ENCODE measurements at places on chromosomes 16 and 17.

DNA sequence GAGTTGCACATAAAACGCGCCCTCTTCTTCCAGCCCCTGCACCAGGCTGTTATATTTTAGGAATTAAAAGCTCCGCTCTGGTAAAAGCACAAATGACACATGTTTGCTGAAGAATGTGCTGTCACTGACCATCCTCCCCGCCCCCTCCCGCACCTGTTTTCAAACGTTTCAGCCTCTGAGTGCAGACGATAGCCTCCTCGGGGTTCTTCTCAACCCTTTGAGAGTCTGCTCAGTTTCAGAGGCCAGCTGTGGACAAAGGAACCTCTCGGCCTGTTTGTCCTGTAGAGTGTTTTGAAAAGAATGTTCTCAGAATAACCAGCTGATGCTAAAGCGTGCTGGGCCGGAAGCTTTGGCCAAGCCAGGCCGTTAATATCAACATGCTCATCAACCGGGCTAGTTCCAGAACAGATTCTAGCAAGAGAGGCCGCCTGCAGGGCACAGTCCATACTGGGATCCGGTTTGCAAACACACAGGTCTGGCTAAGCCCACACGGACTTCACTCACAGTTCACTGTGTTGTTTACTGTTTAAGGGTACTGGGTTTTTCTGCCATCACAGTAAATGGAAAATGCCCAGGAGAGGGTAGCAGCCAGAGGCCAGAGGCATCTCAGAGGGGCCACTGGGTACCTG, 6.4 kb upstream of the CACNG4 start:
- no peak for DNase-seq

DNA sequence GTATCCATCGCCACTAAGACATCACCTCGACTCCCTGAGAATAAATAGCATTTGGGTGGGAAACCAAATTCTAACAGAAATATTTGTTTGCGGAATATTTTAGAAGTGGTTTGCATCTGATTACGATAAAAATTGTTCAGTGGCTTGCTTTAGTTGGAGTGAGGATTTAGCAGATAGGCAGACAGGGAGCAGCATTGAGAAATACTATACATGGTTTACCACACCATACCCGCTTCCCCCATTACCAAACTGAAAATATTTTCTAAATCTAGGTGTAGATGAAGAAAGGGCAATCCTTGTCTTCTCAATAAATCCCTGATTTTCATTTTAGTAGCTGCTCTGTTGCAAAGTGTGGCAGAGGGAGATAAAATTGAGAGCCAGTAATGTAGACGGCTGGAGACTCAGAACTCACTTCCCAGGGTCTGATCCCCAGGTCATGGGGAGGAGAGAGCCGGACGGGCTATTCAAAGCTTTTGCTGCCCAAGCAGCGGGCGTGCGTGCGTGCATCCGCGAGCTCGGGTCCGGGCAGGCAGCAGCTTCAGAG, 808 bp upstream of the BAHCC1 start:
- DNase-seq, result no peak

- no peak for DNase-seq
These were observed 153.8 kb downstream of the SOX9 start for GRCh38 chr17:72274614-72275013.

DNA sequence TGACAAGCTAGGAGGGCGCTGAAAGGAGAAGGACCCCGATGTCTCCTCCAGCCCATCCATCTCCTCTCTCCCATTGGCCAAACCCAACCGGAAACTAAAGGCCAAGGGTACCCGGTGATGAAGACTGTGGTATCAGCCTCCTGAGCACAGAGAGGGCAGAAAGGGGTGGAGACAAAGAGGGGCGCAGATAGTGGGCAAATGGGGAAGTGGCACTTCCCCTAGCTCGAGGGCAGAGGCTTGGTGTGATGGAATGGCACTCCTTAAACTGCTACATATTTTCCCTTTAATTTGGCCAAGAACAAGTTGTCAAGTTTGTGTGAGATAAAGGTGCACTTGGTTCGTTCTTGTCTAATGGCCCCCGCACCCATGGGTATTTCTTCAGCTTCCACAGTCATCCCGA, 27.8 kb downstream of the IL4R start:
- DNase-seq, result no peak

GRCh38 chr17:63478814-63479494, 2.1 kb downstream of the ACE start:
- peak; percentile 86 for DNase-seq

- DNase-seq, result no peak
These were observed 2.4 kb downstream of the ZNF267 start for GRCh38 chr16:31875928-31876547.

DNA sequence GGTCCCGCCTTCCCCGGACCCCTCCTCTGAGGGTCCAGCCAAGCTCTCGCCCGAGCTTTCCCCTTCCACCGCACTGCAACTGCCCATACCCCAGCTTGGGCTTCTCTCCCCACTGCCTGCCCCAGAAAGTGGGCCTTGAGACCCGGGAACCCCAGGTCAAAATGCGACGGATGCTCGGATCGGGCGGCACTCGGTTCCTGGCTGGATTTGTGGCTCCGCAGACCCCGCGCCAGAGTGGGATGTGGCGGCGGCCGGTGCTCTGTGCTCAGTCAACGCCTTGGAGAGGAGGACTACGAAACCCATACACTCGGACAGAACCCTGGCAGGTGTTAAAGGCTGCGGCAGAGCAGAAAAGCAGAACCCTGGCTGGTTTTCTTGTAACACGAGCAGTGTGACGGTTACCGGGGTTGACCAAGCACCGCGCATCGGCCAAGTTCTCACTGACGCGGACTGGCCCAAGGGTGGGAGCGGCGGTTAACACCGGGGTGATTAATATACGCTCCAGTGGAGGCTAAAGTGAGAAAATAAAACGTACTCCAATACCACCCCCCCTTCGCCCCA, 885 bp upstream of the SLFN13 start:
- peak; percentile 80 for DNase-seq

- DNase-seq, result no peak
These were observed 40.4 kb upstream of the HELZ start for GRCh38 chr17:67285360-67285759.

GRCh38 chr17:49576088-49576916, 631 bp downstream of the NXPH3 start:
- DNase-seq, result peak; percentile 89

DNA sequence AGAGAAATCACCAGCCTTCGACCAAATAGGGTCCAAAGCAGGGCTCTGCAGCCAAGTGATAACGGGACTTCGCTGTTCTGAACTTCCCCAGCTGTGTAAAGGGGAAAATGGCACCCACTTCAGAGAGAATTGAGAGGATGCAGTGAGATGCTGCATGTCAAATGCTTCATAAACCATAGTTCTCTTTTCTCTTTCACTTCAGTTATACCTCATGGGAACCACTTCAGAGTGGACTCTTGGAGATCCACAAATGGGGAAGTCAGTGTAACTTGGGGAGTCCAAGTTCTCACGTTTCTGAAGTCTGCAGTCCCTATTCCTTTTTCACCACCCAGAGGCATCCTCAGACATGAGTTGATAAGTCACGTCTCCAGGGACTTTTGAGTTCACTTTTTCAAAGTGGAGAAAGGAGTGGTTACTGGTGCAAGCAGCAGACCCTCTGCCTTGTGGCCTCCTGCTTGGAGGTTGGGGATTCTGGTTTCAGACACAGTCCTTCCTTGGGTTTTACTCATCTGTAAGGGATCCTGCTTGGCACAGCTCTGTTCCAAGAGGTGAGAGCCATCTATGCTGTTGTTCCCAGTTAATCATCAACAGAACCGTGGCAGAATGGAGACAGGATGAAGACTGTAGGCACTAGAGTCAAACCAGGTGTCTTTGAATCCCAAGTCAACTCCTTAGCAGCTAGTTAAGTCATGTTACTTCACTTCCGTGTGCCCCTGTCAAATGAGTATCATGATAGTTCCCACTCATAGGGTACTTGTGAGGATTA, 123.4 kb upstream of the NOL11 start:
- peak; percentile 18 for DNase-seq

GRCh38 chr16:86766700-86767099, 188.4 kb downstream of the FOXL1 start:
- no peak for DNase-seq

DNA sequence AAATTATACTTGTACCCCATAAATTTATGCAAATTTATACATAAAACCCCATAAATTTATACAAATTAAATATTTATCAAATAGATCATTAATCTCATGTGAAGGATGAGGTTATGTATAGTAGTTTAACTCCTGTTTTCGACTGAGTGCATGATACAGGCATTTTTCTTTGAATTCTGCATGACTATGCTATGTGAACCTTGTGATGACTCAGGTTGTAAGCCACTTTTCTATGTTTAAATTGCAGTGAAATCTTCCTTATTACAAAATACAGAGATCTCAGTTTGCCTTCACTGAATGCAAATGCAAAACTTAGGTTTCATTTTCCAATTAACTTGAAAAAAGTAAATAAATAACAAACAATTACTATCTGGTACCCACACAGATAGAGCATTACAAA, 843.7 kb downstream of the CDH11 start:
- no peak for DNase-seq

- peak; percentile 73 for DNase-seq
These were observed 45.3 kb downstream of the BRD7 start for GRCh38 chr16:50323335-50324011.

DNA sequence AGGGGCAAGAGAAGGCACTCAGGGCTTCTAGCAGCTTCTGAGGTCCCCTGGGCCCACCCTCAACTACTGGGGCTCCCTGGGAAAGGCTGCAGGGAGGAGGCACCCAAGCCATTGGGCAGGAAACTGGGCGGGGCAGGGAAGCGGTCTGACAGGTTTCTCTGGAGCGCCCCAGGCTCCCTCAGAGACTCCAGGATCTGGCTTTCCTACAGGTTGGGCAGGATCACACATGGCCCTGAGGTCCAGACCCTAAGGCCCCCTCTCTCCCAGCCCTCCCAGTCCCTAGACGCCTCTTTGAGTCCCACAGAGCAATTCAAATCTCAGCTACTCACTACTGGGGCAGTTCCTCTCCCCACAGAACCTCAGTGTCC, 14.3 kb downstream of the JUP start:
- DNase-seq, result no peak

- DNase-seq, result no peak
These were observed 47.7 kb downstream of the ADAMTS18 start for GRCh38 chr16:77386831-77387814.

GRCh38 chr16:59212492-59213024, 478.4 kb upstream of the GOT2 start:
- DNase-seq, result no peak

- no peak for DNase-seq
These were observed 11.1 kb downstream of the UBE2O start for GRCh38 chr17:76441686-76442340.
